ENCODE measurements at places on chromosomes 1 and 21.

- DNase-seq = no peak
Observed at GRCh38 chr1:234825498-234826165, 215.7 kb upstream of the IRF2BP2 start.

DNA sequence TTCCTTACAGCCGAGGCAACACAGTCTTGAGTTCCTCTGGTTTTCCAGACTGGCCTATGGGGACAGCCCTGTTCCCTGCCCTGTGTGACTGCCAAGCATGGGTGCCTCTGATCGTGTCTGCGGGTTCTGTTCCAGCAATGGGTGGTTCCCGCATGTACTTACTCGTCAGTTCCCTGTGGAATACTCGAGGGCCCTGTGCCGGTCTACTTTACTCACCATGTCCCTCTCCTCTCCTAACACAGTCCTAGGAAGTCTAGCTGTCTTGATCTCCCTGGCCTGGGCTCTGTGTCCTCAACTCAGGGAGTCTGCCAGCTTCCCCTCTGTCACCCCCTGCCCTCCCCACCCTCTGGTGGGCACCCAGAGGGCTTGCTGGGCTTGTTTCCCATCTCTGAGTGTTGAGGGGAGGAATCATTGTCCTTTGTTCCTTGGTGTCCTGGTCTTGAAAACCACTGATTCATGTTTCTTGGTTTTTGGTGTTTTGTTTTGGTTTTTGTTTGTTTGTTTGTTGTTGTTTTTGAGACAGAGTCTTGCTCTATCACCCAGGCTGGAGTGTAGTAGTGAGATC, 36.0 kb downstream of the TRAPPC10 start:
- no peak for DNase-seq

GRCh38 chr1:63653976-63654375, 60.8 kb downstream of the PGM1 start:
- DNase-seq = no peak

DNA sequence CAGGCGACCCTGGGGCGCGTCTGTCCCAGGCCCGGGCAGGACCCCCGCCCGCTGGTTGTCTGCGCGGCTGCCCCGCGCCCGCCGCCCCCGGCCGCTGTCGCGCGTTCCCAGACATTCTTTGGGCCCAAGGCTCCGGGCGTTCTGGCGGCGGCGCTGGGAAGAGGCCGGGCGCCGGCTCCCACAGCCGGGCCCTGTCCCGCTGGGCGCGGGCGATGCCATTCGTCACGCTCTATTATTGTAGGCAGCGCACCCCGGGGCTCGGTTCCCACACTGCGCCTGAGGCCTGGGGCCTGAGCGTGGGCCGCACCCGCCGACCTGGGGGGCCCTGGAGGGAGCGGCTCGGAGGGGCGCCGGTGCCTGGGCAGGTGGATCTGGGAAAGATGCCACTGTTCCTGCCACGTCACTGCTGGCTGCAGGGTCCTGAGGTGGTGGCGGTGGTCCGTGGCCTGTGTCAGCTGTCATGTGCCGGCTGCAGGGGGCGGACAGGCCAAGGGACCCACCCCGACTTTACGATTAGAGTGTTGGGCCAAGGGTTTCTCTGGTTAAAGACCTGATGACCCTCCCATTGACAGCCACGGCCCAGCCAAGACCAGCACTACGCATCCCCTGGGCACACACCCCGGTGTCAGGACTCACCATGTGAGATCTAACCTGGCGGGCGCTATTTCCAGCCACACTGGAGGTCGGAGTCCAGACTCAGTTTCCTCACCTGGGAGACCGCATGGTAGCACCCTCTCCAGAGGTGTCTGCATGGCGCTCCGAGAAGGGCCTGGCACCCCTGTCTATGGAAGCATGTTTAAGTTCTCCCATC, 55.1 kb upstream of the ADARB1 start:
- DNase-seq = peak; percentile 73

GRCh38 chr1:117753652-117754051, 147.8 kb downstream of the TENT5C start:
- no peak for DNase-seq

GRCh38 chr1:10679496-10680220, 116.8 kb downstream of the CASZ1 start:
- no peak for DNase-seq

DNA sequence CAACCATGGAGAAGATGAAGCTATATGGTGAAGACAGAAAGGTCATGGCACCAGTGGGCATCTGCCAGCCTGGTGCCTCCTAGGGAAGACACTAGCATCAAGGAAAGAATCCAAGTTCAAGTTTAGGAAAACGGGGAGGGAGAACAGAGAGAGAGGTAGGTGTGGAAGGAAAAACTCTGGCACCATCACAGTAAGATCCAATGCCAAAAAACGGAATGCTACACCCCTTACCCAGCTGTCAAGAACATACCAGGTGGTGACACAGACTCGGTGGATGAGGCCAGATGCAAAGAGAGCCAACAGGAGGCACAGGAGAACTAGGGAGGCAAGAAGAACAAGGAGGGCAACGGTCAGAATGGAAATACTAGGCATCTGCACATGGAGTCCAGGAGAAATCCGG, 3.6 kb downstream of the KRTCAP2 start:
- DNase-seq = no peak

GRCh38 chr1:30734580-30734979, 11.2 kb upstream of the MATN1 start:
- DNase-seq = no peak

DNA sequence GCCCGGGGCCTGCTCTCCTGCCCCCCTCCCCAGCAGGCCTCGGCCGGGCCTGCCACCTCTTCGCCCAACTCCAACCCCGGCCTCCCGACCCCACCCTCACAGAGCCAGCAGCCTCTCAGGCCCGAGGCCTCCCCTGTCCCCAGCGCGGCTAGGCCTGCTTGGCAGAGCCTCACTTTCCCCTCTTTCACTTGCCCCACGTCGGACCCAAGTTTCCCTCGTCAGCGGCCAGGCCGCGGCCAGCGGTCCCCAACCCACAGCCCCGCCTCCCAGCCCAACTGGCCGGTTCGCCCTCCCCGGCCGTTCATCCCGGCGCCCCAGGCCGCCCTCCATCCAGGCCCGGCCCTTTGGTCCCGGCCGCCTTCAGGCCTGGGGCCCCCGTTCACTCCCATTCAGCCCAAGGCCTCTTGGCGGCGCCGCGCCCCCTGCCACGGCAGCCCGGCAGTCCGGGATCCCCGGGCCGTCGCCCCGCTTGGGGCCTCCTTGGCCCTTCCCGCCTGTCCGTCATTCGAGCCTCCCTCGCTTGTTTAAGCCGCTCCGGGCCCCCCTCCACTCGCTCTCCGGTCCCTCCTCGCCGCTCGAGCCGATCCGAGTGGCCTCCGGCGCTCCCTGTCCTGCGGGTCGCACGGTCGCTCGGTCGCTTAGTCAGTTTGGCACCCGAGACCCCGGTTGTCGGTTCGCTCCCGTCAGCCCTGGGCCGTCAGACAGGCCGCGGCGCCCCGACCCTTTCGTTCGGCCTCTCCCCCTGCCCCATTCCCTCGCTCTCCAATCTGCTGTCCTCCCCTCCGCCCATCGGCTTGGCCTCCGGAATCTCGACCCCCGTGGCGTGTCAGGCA, 1.4 kb downstream of the LRRC41 start:
- peak; percentile 81 for DNase-seq

GRCh38 chr1:227260433-227260832, 57.9 kb downstream of the CDC42BPA start:
- no peak for DNase-seq

DNA sequence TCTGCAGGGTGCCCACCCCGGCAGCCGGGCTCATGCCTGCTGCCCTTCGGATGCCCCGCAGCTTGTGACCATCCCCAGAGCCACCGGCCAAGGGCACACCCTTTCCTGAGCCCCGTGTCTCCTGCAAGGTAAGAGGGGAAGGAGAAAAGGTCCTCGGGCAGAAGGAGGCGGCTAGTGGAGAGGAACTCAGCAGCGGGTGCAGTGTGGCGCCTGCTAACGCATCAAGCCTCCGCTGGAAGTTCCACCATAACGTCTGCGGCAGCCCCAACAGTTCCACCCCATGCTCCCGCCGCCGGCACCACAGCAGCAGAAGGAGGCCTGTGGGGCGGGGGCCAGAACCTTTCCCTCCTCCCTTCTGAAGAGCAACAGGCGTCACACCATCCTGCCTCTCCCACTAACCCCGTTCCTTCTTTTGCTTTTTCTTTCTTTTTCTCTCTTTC, 990 bp downstream of the VWA5B1 start:
- no peak for DNase-seq

- no peak for DNase-seq
Observed at GRCh38 chr1:62585469-62586155, 11.7 kb upstream of the ANGPTL3 start.

- no peak for DNase-seq
Observed at GRCh38 chr21:39796466-39796865, 51.5 kb downstream of the IGSF5 start.

DNA sequence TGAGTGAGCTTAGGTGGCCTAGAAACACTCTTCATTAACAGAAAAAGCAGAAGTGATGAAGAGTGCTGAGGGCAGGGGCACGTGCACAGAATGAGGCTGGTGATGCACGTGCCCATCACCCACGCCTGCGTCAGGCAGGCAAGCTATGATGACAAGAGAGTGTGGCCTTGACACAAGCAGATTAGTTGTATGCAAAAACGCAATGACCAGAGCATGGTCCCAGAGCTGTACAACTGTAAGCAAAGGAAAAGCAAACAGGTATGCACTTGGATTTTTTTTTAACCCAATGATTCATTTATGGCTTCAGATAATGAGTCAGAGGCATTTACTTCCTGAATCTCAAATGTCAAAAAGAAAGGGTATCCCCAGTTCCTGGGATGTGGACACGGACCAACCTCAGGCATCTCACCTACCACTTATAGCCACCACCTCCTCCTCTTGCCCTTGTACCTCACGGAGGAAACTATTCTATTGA, 9.1 kb upstream of the TMEM61 start:
- no peak for DNase-seq

DNA sequence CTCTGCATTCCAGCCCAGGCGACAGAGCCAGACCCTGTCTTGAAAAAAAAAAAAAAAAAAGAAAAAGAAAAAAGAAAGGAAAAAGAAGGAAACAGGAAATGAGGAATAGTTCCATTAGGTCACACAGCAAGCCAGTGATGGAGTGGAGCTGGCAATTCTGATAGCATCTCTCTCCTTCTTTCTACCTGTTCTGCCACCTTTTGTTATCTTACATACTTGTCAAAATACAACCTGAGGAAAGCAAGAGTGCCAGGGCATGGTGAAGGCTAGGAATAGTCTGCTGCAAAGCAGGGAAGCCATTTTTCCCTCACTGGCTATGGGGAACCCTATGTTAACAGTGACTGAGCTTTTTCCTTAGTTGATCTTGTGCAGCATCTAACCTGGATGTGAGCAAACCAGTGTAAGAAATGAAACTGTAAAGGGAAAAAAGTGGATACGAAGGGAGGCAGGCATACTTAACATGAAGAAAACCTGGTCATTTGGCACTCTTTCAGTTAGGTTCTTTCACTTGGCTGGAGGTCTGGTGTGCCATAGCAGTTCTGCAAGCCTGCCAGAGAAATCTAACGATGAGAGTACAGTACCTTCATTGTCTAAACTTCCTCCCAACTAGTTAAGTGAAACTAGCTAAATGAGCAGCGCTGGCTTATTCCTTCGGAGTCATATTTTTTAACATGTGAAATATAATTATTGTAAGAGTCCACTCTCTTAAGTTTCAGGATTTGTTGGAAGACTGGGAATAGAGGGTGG, 17.9 kb upstream of the THEM5 start:
- no peak for DNase-seq

DNA sequence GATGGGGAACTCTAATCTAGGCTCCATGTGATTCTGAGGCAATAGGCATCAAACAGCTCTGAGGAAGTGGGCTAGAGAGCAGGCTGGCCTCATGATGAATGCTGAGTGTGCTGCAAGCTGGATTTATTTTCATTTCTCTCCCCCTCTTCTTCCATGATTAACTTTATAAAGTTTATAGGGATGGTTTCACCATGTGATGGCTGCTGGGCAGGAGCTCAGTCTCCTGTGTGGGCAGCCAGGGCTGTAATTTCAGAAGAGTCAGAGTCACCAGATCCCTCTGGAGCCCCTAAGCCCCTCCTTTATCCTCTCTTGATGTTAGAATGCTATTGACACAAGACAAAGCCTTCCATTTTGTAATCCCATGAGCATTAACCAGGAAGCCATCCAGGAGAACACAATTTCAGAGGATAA, 143.6 kb downstream of the CNIH3 start:
- no peak for DNase-seq

GRCh38 chr1:917466-918091, 6.1 kb upstream of the SAMD11 start:
- no peak for DNase-seq

DNA sequence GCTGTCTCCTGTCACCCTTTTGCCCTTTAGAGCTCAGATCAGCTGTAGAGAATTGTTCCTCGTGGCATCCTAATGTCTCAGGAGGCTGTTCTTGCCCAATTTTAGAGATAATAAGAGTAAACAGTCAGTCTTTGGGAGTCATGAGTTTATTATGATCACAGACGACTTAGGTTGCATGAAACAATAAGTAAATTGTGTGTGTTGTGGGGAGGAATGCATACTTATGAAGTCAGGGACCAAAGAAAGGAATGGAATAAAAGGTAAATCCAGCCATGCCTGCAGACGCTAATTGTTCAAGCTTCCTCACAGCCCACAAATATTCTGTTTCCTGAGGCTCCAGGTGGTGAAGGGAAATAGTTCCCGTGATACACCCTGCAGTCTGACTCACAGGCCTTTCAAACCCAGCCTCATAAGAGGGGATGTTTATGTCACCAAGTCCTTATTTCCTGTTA, 897 bp downstream of the EPHX4 start:
- no peak for DNase-seq

- DNase-seq = no peak
Observed at GRCh38 chr1:226679262-226679661, 59.8 kb downstream of the ITPKB start.

- peak; percentile 94 for DNase-seq
Observed at GRCh38 chr1:23403735-23404486, 20.6 kb downstream of the TCEA3 start.

GRCh38 chr1:61089338-61089737, 7.0 kb downstream of the NFIA start:
- DNase-seq = no peak

DNA sequence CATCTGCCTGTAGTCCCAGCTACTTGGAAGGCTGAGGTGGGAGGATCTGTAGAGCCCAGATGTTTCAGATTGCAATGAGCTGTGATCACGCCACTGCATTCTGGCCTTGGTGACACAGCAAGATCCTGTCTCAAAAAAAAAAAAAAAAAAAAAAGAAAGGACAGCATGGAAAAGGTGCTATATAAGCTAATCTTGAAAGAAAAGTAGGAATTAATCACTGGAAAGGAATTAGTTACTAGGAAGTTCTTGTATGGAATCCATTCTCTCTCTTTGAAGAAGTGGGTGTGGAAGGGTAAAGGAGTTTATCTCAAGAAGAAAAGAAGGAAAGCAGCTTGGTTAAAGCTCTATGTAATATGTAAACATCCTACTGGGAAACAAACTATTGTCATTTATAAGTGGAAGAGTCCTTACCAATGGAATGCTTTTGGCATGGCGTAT, 339.2 kb downstream of the DPYD start:
- DNase-seq = no peak

GRCh38 chr1:153438599-153438998, 21.9 kb downstream of the S100A7 start:
- DNase-seq = no peak

- no peak for DNase-seq
Observed at GRCh38 chr1:7632681-7633080, 138.4 kb upstream of the VAMP3 start.
